ENCODE measurements at places on chromosomes 4 and X.
A peak's percentile ranks its signal among the peaks of the same experiment; 100 is the strongest.

DNA sequence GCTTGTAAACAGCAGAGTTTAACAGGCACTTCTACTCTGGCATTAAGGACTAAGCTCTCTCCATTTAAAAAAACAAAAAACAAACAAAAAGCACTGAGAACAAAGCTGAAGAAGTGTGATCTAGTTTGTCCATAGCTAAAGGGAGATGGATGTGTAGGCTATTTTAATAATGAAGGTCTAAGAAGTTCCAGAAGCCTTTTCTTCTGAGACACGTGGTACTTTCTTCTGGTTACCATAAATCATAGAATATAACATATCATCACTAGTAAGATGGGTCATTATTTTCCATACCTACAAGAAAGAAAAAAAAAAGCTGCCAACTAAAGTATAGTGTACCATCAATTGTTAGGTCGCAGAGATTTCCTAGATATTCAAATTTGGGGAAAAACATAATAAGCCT, 722 bp upstream of the NBDY start:
- DNase-seq: no peak

GRCh38 chrX:8967461-8967860, 66.5 kb downstream of the FAM9B start:
- no peak for DNase-seq

- DNase-seq: no peak
These were observed 90.4 kb downstream of the PHEX start for GRCh38 chrX:22122510-22122909.

DNA sequence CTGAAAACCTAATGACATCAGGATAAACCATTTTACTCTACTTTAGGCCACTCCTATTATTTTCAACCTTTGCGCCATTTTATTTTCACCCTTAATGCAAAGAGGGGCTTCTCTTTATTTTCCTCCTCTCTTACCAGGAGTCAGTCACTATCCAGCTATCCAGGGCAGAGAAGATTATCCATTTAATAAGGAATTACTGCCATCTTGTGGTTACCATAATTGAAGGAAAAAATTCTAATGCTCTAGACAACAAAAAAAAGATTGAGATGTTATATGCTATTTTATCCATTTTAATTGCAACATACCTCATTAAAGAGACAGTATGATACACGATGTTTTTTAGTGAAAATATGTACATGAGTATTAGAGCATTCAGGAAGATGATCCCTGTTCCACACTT, 514.5 kb upstream of the FAM241A start:
- DNase-seq: no peak

GRCh38 chr4:54014666-54015160, 49.7 kb downstream of the CHIC2 start:
- DNase-seq: no peak

DNA sequence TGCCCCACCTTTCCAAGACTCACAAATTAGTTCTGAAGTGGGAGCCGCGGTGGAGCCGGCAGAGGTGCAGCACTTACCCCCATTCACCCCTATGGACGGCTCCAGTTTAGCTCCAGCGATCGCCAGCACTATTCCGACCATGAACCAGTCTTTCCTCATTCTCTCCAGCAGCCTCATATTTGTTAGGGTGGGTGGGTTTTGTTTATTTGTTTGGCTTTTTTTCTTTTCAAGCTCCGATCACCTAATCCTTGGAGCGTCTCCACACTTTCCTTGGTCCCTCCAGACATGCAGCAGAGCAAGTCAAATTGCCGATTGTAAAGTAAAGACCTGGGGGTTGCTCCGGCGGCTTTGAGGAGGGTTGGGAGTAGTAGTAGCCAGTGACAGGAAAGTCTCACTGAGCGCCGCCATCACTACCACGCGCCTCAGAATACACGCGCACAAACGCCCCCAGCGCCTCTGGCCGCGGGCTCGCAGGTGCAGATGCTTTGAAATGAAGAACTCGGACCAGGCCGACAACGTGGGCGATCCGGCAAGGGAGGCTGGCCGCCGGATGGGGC, at the start of gene SLC10A7:
SLC10A7 (minus strand) TSS at position 400 of the 557 bp plus-strand sequence; CDS start at position 177, 223 bp downstream.
- DNase-seq: peak; percentile 87

DNA sequence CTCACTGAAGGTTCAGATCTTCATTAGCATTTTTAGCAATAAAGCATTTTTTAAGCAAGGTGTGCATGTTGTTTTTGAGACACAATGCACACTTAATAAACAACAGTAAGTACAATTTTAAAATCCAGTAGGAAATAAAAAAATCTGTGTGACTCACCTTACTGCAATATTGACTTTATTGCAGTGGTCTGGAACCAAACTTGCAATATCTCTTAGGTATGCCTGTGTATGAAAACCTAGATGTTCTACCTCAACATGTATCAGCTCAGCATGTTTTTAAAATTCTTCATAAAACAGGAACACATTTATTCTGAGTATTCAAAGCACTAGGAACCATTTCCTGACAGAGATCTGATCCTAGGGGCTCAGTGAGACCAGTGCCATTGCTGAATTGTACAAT, 26.7 kb downstream of the NR0B1 start:
- DNase-seq: no peak

- DNase-seq: no peak
These were observed 335.9 kb upstream of the AR start for GRCh38 chrX:67207912-67208311.

DNA sequence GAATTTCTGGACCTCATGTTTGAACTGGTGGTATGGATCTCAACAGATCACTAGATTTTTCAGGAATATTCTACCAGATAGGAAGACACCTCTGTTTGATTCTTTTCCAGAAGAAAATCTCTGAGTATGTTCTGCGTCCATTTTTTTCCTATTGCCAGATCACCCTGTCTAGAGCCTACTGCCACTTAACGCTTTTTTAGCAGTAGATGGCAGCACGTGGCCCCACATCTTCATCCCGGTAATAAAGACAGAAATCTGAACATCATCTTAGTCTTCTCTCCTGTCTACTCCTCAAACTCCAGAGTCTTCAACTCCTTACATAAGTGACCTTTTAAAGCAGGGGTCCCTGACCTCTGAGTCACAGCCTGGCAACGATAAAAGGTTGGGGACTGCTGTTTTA, 184.7 kb downstream of the TMA16 start:
- no peak for DNase-seq

GRCh38 chr4:42490015-42490414, 92.7 kb downstream of the SHISA3 start:
- DNase-seq: no peak

DNA sequence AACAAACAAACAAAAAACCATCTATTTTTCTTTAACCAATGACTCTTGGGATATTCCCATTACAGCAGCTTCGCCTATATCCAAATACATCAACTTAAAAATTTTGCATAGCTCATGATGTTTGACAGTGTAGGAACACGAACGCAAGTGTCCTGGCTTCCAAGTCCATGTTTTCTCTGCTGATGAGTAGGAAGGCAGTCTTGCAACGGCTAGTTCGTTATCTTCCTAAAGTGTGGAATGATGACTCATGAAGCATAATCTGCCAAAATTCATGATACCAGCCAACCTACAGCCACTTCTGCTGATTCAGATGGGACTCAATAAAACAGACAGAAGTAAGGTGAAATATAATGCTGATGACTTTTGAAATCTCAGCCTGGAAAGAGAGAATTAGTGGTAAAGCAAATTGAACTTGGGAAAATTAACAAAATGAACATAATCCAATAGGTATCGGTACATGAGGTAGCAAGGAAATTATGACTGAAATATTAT, 6.4 kb upstream of the SEPTIN11 start:
- no peak for DNase-seq

DNA sequence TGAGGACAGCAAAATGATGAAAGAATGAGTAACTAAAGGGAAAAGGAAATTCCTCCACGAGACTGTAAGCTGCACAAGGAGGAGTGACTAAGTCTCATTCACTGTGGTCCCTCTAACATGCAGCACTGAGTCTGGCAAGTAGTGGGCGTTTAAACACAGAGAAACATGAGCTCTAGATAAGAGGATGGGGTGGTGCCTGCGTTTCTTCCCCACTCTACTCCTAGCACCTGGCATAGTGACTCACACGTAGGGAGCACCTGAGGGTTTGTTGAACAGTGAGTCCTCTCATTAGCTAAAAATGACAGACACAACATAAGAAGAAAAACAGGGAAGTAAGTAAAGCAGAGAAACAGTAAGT, 105.8 kb upstream of the CBR4 start:
- DNase-seq: no peak

DNA sequence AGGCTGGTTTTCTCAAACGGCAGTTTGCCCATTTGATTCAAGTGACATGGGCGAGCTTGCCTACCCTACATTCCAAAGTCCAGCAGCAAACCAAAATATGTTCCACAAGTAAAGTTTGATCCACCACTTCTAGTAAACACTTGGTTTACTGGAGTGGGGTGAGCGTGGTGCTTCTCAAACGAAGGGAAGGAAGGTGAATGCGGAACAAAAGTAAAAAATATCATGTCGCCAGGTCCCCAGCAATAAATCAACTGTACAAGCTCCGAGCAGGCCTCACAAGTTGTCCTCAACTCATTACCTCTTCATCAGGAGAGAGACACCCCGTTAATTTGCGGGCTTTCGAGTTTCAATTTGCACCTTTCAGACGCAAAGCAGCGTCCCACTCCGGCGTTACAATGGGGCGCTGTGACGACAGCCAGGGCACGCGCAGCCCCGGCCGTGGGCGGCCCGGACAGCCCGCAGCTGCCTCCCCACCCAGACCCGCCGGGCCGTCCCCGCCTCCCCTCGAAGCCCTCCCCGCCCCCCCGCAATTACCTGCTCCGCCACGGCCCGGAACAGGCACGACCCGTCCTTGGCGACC, 1.0 kb downstream of the OTUD4 start:
- DNase-seq: peak; percentile 58

Measured in dorsolateral prefrontal cortex (tissue), 122 donors.